ENCODE measurements at places on chromosomes 11 and 22.
A peak's percentile ranks its signal among the peaks of the same experiment; 100 is the strongest.

- DNase-seq, result no peak
Measured at GRCh38 chr11:4430051-4430450, 19.0 kb upstream of the OR52K2 start.

- DNase-seq, result no peak
Measured at GRCh38 chr22:46102752-46103151, 47.6 kb upstream of the PPARA start.

- DNase-seq, result no peak
Measured at GRCh38 chr11:57150454-57150917, 31.3 kb upstream of the LRRC55 start.

DNA sequence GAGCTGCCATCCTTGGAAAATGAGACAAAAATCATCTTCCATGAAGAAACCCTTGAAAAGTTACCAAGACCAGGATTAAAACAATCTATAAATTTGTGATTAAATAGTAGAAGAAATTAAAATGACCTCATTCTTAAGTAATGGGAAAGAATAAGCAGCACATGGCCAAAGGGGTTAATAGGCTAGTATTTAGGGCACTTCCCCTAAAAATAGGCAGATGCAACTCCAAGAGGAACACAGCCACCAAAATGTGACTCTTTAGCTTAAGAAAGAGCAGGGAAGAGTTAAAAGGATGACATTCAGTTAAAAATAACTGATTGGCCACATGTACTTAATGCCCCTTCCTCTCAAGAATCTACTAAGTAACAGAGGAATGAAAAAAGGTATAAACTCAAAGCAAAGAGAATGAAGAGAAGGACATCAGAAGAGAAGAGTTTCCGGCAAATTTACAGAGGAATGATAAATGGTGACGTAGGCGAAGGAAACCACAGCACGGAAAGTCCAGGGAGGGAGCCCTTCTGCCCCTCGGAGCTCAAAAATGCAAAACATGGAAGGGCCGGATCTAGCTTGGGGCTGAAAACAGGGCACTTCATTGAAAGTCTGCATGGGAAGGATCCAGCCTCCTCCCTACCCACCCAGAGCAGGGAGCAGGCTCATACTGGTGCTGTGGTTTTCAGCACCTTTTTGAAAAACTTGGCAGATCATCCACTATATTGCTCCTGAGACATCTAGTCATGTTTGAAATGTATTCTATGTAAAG, 17.8 kb downstream of the SCUBE2 start:
- DNase-seq, result no peak

DNA sequence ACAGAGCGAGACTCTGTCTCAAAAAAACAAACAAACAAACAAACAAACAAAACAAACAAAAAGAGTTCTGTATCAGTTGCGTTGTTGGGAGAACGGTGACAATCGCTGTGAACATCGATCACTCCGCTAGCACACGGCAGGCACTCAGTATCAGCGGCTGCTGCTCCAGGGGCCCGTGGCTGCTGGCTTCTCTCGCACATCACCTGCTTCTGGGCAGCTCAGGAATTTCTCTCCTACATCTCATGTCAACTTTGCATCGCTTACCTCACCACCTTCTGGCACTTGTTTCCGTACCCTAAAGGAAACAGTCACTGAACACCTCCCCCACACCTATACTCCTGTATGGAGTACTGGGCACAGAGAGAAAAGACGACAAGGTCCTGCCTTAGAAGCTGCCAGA, 70.3 kb upstream of the WNT7B start:
- no peak for DNase-seq

- DNase-seq, result peak; percentile 42
Measured at GRCh38 chr11:64185175-64185692, 737 bp upstream of the STIP1 start.

DNA sequence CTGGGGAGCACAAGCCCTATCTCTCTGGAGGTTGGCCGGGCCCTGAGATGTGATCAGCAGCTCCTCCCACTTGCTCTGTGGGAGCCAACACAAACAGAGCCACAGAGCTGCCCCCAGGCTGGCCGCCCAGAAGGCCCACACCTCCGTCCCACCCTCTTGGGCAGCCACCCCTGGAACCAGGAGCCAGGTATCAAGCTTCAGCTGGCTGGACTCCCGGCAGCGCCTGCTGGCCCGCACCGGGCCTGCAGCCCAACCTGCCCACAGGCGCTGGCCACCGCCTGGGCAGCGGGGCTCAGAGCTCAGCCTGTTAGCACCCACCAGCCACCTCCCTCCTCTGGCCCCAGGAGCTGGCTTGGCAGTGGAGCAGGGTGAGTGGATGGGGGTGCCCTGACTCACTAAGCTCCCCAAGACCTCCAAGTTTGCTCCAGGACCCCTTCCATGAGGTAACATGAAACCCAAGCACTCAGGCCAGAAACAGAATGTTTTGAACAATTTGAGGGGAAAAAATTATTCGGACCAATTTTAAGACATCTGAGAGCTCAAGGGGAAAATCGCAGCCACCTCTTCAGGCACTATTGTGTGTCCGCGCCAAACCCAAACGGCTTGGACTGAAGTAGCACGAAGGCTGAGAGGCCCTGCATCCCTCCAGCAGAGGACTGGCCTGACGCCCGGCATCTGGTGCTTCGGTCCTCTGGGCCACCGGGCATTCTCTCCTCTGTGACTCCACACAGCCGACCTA, 450.8 kb downstream of the SOX6 start:
- DNase-seq, result no peak

DNA sequence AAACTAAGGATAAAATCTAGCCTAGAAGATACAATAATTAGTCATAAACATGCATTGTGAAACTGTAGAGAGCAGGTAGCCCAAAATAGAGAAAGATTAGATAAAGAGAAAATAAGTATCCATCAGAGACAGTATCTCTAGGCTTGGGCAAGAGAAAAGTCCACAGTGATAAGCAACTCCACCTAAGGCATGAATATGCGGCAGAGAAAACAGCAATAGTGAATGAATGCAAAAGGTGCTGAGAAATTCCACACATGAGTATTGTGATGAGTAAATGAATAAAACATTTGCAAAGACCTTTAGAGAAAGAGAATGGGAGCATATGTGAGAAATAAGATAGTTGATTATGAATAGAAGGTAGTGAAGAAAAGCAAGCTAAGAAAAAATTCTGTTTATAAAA, 8.7 kb downstream of the MS4A2 start:
- DNase-seq, result no peak

GRCh38 chr11:108037211-108037610, 28.5 kb downstream of the CUL5 start:
- no peak for DNase-seq

DNA sequence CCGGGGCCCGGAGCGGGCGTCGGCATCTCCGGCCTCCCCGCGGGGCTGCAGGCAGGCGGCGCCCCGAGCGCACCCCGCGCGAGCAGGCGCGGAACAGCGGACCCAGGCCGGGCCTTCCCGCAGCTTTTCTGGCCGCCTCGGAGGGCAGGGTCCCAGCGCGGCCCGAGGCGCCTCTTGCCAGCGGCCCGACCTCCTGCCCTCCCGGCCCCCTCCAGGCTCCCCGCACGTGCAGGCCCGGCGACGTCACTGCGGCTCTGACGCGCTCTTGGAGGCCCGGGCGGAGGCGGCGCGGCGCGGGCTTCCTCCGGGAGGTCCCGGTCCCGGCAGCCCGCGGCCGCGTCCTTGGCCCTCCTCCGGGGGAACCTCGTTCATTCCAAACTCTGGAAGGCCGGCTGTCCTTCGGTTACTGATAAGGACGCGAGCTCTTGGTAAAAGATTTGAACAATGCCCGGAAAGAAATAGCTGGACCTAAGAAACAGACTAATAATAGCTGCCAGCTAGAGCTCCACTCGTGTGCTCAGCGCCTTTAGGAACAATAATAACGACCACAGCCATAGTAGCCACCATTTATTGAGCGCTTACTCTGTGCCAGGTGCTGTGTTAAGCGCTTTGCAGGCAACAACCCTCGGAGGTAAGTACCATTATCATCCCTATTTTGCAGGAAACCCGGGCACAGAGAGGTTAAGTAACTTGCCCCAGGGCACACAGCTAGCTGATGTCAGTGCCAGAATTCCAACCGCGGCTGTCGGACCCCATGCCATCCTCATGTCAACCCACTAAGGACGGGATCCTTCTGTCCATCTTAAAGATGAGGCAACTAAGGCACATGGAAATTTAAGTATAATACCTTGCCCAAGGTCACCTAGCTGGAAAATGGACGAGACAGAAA, 39.1 kb upstream of the CREB3L1 start:
- no peak for DNase-seq

GRCh38 chr11:36234825-36235224, 54.4 kb downstream of the COMMD9 start:
- DNase-seq, result no peak

DNA sequence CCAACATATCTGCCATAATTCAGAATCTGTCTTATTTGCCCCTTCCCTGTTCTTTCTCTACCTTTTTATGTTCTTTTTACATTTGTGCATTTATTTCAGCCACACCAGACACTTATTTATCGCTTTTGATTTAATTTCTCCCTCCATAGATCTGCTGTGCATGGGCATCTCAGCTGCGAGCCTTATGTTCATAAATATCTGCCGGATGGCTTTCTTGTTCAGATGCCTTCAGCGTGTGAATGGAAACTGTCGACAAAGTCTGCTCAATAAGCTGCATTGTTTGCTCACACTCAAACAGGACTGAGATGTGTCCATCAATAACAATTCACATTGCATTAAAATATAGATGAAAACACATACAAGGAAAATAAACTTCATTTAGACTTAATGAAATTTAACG, 374.6 kb upstream of the FAT3 start:
- no peak for DNase-seq

DNA sequence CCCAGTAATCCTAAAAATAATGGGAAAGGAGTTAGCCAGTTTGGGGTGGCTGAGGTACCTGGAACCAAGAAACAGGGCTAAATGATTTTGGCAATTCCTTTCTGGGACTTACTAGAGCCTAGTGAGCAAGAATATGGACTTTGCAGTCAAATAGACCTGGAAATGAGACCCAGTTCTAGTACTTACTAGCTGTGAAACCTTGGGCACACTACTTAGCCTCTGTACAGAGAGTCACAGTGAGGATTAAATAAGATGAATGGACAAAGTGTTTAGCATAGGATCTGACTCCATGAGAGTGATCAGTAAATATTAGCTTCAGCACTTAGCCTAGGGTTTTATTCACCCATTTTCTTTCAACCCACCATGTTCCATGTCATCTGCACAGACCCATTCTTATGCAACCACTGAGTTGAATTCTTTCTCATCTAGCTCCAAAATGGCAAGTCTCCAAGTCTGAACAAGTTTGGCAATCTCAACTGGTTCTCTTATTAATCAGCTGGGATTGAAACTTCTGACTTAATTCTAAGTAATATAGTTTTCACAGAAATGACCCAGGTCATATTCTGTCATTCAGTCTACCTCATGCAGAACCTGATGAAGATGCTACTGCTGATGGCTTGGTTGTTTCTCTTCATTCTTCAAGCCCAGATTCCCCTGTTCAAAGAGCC, 15.0 kb upstream of the SORL1 start:
- DNase-seq, result no peak

DNA sequence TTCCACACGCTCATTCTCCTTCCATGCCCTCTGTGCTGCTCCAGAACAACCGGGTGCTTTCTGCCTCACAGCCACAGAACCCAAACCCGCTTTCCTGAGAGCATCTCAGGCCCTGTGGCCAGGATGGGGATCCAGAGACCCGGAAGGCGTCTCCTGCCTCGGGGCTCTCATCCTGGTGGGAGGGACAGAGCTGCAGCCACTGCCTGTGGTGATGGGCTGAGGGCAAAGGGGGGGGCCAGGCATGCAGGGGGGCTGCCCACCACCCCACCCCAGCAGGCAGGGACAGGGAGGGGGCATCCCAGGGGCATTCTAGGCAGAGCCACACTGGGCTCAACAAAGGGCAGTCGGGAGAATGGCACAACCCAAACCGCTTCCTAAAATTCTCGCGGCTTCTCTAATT, 41.4 kb downstream of the CERK start:
- DNase-seq, result no peak

- no peak for DNase-seq
Measured at GRCh38 chr11:2898366-2899079, 12.9 kb upstream of the CDKN1C start.

DNA sequence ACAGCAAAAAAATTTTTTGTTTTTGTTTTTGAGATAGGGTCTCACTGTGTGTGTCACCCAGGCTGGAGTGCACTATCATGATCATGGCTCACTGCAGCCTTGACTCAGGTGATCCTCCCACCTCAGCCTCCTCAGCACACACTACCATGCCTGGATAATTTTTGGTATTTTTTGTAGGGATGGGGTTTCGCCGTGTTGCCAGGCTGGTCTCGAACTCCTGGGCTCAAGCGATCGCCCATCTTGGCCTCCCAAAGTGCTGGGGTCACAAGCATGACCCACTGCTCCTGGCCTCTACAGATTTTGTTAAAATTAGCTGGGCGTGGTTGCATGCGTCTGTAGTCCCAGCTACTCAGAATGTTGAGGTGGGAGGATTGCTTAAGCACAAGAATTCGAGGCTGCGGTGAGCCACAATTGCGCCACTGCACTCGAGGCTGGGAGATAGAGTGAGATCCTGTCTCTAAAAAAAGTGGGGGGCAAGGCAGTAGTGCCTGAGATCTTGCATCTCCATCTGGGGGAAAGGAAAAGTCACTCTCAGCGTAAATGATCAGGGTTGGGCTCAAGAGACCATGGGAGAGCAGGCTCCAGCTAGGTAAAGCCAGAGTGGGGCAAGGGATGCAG, 10.6 kb upstream of the DGKZ start:
- DNase-seq, result no peak

- peak; percentile 34 for DNase-seq
Measured at GRCh38 chr11:84412862-84413261, 1126.7 kb upstream of the CCDC90B start.

- peak; percentile 93 for DNase-seq
Measured at GRCh38 chr11:118953265-118953664, 2.8 kb upstream of the UPK2 start.

DNA sequence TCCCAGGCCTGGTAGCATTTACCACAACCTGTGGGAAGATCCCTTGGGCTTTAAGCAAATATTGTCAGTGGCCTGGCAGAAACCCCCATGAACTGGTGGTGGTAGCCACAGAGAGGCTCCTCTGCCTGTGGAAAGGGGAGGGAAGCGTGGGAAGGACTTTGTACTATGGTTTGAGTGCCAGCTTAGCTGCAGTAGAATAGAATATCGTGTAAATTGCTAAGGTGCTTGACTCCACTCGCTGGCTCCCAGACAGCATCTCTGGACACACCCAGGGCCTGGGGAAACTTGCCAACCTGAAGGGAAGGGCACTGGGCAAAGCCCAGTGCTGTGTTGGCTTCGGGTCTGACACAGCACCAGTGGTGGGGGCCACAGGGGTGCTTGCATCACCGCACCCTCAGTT, 52.6 kb downstream of the XRRA1 start:
- DNase-seq, result no peak

DNA sequence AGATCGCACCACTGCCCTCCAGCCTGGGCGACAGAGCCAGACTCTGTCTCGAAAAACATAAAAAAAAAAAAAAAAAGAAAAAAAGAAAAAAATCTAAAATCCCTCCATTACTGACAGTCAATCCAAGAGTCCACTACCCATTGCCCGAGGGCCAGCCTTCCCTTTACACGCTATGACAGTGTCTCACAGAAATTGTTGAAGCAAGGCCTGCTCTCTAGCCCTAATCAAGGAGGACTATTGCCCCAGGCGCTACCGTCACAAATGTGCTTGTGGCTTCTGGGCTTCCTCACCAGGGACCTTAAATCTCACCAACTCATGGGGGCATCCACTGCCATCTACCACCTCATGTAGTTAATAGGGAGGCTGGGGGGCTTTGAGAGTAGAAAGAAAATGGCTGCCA, 49.9 kb downstream of the UBASH3B start:
- no peak for DNase-seq

Data from putamen (tissue), 1 donor.